ENCODE measurements at places on chromosomes 13 and 19.

- no peak for DNase-seq
These were observed 437.9 kb downstream of the KLF5 start for GRCh38 chr13:73496711-73497110.

- DNase-seq: no peak
These were observed 134.4 kb upstream of the TSC22D1 start for GRCh38 chr13:44710576-44710975.

- no peak for DNase-seq
These were observed 316.8 kb downstream of the ATP8A2 start for GRCh38 chr13:25688536-25688935.

DNA sequence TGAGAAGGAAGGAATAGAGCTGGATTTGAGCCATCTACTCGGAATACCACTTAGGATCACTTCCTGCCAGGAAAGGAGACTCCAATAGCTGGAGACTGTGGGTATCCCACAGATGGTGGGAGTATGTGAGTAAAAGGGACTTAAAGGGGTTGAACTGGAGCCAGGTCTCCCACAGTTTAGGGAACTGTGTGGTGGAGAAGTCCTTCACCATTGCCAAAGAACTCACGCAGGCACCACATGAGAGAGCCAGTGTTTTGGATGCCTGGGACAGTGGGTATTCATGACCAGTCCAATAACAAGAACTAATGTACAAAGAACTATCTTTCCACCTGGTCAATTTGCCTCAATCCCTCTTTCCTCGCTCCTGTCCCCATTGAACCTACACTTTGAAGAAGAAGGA lies 24.4 kb upstream of the MYCBP2 start:
- DNase-seq: no peak

DNA sequence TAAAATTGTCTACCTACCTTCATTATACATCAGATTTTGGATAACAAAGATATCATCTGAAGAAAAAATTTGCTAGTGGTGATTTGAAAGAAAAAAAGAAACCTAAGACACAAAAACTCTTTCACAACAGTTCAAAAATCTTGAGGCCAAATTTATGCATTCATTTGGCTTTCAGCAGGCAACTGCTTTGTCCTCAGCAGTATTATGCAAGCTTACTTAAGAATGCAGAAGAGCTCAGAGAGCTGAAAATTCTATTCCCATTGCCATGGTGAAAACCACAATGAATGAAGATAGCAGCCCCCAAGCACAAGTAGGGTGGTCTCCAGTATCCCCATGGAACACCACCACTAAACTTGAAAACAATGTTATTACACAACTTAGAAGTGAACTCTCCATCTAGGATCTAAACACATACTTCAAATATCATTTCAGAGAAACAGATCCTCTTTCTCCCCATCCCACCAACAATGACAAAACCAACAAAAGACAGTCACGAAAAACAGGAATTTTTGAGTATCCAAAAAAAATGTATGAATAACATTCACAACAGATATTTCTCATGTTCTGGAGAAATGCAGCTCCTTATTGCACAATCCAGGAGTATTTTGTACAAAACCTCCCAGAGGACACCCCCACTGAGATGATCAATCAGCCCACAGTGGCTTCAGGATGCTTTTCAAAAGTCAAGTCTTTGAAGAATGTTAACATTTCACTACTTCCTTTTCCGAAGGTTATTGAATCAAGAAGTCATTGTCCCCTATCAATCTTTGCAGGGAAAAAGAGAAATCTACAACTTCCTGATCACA lies 192.7 kb downstream of the LHFPL6 start:
- no peak for DNase-seq

All from neural progenitor cell (in vitro differentiated cells).